ENCODE measurements at places on chromosomes 12 and 14.

DNA sequence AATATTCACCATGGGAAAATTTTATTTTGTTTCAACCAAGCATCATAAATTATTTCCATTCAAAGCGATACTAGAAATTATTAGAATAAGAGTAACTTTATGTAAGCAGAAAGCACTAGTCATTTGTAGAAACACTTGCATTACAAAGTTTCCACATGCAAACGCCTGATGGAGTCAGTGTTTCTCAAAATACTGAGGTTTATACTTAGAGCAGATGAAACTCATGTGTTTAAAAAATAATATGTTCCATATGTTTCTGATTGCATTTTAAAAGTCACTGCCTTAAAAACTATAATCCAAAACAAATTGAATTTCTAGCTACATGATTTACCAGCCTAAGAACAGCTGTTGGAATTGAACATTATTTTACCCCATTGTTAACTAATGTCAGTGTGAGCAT, 1246.4 kb downstream of the SLC16A7 start:
- DNase-seq = no peak

DNA sequence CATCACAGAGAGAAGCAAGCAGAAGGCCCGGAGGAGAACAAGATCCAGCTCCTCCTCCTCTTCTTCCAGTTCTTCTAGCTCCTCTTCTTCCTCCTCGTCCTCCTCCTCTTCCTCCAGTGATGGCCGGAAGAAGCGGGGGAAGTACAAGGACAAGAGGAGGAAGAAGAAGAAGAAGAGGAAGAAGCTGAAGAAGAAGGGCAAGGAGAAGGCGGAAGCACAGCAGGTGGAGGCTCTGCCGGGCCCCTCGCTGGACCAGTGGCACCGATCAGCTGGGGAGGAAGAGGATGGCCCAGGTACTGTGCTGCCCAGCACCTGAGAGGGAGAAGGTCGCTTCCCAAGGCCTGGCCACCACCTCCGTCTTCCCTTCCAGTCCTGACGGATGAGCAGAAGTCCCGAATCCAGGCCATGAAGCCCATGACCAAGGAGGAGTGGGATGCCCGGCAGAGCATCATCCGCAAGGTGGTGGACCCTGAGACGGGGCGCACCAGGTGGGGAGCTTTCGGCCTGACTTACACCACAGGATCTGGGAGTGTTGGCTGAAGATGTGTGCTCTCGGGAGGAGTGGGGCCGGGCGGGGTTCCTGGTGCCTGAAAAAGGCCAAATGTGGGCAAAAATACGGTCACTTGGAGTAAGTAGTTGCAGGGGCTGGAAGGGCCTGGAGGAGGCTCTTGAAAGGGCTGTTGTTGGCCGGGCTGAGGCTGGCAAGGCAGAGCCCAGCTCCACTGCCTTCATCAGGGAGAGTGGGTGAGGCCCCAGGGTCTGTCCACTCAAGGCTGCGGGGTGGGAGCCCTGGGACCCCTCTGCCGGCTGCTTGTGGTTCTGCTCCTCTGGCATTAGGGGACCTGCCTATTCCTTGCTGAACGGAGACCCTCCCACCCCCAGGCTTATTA, 1.4 kb downstream of the ARL6IP4 start:
- DNase-seq = no peak

DNA sequence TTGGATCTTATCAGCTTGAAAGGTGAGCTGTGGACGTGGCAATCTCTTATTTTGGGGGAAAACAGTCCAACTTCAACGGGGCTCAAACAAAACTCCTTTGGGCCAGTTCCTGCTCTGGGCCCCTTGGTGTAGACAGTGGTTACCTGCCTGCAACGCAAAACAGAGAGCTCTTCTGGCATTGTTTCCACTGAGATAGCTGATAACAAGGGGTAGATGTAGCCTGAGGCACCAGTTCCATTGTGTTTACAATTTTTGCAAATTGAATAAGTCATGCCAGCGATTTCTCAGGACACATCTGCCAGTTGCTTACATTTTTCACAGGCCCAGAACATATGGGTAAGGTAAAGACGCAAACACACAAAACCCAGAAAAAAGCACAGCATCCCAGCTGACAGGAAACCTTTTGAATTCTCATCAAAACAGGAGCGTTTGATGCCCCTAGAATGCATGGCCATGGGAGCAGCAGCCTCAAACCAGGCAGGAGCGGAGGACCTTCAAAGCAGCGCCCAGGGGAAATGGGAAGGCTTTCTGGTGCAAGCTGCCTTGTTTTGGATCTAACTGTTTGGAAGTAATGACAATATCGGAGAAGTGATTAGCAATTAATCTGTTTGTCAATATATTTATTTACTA, 259.7 kb downstream of the AACS start:
- DNase-seq = no peak

DNA sequence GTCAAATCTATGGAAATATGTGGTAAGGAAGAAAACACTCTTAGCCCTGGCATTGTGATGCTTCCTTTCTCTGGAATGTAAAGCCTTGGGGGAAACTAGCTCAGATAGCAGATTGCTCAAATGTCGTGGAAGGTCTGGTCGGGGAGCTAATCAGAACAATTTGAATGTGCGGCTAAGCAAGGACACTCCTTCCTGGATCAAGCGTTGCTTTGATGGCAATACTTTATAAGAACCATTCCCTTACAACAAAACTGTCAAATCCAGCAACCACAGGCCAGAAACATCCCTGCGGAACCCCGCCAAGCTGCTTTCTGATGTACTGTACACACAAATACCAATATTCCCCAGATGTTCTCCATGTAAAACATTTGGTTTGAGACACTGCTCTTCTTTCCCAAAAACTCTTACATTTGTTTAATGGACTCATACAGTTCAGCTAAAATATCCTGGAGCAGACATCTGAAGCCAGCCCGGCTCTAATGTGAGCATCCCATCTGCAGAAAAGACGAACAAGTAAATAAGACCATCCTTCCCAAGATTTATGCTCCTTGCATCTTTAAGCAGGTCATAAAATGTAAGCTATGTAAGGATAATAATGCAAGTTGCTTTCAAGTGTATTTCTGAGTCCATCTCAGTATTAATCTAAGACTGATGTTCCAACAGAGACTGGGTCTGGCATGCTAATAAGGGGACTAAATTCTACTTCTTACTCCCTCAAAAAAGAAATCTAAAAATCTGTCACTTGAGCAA, 20.2 kb downstream of the NUAK1 start:
- DNase-seq = no peak

- DNase-seq = no peak
Observed at GRCh38 chr14:22671622-22672021, 27.5 kb upstream of the OR6J1 start.

DNA sequence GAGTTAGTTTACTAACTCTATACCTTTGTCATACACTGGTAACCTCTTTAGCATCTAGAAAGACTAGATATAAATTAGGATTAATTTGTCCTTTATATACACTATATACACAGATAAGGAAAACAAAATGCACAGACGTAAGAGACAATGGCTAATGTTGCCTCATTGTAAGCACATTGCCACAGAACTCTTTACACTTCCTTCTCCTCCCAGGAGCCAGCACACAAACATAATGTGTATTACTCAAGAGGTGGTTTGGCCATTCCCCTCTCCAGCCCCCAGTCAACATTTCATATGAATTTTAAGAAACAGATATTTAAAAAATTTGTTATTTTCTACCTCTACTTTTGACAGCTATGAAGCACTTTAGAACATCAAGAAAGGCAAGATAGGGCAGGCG, 131.4 kb upstream of the OR4E1 start:
- no peak for DNase-seq

- DNase-seq = peak; percentile 43
Observed at GRCh38 chr12:111412007-111412829, 6.5 kb downstream of the SH2B3 start.

GRCh38 chr14:89110110-89110509, 285.7 kb downstream of the TTC8 start:
- DNase-seq = no peak

DNA sequence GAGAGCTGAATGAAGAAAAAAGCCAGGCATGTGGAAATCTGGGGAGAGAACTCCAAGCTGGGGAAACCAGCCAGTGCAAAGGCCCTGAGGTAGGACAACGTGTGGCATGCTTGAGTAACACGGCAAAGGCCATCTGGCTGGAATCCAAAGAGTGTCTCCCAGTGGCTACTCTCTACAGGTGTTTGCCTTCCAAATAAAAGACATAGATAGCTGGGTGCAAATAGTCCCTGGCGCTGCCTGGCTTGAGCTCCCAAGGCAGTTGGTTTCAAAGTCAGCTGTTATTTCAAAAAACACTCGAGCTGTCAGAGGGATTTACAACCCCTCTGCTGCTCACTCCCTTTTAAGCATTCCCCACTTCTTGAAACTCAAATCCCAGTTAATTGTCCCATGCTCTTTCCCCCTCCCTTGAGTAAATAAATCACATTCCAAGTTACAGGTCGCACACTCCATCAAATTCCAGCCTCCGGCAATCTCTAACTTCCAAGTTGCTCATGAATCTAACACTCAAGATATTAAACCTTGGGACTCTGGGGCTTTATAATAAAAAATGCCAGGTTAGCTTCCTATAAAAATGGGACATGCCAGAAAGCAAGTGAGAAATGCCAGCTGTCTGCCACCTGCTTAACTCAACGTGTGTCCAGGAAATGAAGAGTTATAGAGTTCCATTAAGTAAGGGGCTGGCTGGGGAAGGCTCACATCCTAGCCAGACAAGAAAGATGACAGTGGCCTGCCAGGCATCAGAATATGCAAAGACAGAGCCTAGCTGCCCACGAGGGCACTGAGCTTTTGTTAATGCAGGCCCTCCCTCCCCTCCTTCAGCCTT, 133.6 kb upstream of the NOS1 start:
- no peak for DNase-seq

GRCh38 chr12:101051901-101052550, 158.0 kb downstream of the SLC5A8 start:
- no peak for DNase-seq

DNA sequence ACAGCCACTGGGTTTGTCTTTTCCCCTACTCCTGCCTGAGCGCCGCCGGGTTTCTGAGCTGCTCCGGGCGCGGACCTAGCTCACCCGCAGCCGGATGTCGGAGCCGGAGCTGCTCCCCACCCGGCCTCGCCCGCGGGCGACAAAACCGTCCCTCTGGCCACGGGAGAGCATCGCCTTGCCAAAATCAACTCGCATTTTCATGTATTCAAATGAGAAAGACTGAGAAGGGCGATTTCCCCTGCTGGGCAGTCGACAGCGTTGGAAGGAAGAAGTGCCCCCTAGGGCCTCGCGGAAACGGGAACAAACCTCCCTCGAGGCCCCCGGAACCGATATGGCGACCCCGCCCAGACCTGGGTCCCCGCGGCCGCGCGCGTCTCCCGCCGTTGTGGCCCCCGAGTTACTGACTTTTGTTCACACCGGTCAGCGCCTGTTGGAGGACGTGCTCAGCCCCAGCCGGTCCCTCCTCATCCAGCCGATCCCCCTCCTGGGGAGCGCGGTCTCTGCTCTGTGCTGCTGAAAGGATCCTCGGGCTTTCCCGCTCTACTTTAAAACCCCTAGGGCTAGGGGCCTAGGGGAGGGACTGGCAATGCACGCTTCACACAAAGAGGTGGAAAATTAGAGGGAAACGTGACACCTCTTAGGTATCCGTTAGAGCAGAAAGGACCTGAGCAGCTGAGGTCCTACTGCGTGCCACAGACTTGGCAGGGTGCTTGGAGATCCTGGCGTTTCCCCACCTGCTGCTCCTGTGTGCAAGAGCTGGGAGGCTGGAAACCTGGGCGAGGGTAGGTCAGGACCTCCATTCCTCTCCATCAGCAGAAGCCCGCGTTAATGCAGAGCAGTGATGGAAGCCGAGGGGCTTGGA, 4.3 kb downstream of the TTC6 start:
- no peak for DNase-seq

DNA sequence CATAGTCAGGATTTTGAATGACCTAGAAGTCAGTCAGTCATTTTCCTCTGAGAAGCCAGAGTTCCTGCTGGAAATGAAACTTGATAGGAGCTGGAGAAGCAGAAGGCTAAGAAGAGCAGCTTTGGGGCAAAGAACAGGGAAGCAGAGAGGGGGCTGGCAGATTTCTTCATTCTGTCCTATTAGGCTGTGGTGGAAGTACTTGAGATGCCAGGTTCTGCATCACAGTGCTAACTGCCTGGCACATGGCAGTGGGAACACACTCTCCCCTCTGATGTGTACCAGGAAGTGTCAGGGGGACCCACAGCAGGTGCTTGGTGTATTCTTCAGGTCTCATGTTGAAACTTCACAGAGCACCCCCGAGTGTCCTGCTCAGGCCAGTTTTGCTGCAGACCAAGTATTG, 61.0 kb downstream of the SUSD6 start:
- DNase-seq = no peak

DNA sequence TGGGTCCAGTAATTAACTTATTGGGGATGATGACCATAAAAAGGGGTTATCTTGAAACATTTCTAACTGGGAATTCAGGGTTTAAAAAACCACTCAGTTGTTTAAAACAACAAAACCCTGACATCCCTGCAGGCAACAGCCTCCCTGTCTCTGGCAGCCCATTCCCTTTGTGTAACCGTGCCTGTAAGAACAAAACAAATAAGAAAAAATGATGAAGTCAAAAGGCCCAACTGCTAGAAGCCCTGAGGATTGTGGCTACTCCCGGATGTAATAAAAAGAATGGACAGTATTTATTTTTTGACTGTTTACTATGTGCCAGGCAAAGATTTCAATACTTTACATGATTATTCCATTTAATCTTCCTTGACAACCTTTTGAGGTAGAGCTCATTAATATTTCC, 75.3 kb downstream of the TMCC3 start:
- no peak for DNase-seq

GRCh38 chr12:27844366-27845090, 64.5 kb upstream of the MANSC4 start:
- DNase-seq = no peak

- DNase-seq = no peak
Observed at GRCh38 chr14:92589213-92589852, 75.8 kb downstream of the RIN3 start.

GRCh38 chr12:71276541-71276940, 118.7 kb upstream of the TSPAN8 start:
- no peak for DNase-seq

DNA sequence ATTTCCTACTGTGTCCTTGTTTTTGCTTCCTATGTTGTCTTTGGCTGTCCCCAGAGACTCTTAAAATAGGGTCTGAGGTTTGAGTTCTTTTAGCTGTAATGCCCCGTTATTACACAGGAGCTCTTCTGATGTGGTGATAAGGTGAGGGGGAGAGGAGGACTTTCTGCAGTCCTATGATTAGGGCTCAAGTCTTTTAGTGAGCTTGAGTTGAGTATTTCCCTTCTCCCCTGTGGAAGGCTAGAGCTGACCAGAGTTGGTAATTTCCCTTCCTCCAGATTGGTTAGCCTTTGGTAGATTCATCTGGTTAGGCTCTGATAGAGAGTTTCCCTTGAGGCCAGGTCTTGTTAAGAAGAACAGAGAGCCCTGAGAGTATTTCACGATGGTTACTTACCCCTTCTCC, 4.3 kb upstream of the HIF1A start:
- DNase-seq = no peak

DNA sequence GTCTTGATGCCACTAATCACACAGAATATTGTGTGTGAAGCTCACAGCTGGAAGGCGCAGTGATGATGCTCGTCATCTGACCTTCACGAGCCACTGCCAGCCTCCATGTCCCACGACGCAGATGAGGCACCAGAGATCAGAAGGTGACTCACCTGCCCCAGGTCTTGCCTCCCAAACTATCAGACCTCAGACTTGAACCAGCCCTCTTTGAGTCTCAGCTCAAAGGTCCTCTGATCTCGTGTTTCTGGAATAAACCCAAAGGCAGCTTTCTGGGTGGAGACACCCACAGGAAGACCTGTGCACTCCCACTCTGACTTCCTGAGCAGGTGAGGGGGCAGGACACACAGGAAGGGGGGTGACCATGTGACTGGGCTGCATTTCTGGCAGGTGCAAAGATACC, 19.6 kb upstream of the CHGA start:
- DNase-seq = no peak

GRCh38 chr12:48119834-48120195, 651 bp downstream of the PFKM start:
- DNase-seq = no peak
